Uterus (tissue), 4 donors: ENCODE measurements at places on chromosomes 3 and 15. TPM values are rescaled to one million over a fixed set of nuclear protein-coding genes. Genes with fewer than 3 reads are reported as not detected.

DNA sequence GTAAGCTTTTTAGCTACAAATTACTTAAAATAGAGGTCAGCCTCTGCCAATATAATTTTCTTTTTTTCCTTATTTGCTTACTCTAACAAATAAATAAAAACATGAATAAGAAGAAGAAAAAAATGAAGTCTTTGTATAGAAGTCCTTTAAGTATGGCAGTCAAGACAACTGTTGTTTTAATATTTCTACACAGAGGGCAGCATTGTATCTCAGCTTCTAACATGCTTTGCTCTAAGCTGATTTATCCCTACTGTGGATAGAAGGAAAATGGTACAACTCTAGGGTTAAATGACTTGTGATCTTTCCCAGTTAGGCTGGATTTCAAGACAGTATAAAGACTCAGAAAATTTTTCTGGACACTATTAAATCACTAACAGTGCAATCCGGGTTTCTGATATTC is 104.3 kb upstream of the MEIS2 start:
- DNase-seq, result no peak

DNA sequence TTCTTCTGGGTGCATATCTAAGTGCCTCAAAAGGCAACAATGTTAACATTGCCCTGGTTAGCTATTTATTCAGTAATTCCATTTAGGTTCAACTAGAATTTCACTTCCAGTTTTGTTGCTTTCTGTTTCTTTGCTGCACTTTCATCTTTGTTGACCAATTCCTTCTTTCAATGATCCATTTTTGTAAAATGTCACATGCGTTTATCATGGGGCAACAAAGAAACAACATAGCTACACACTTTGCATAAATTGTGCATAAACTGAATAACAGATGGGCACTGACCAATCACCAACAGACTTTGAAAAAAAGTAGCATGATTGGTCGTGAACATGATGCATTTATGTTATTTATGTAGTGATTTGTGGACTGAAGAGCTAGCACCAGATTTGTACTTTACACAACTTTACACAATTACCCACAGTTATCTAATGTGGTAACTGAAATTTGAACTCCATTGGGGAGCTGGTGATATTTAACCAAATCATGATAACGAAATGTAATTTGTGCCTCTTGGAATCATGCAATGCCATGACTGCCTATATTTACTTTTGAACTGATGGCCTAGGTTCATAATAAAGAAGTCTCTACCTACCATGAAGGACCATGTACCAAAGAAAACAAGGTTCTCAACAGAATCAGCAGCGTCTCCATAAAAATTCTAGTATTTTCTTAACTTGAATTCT is 7.1 kb upstream of the CPOX start:
- no peak for DNase-seq

Gene CPLX3
- not detected for total RNA-seq

- DNase-seq, result no peak
Measured at GRCh38 chr15:82196353-82196752, 66.2 kb downstream of the EFL1 start.

Gene CNTN3
- total RNA-seq, result 19.7 TPM

Gene SLC24A5
- total RNA-seq, result not detected

DNA sequence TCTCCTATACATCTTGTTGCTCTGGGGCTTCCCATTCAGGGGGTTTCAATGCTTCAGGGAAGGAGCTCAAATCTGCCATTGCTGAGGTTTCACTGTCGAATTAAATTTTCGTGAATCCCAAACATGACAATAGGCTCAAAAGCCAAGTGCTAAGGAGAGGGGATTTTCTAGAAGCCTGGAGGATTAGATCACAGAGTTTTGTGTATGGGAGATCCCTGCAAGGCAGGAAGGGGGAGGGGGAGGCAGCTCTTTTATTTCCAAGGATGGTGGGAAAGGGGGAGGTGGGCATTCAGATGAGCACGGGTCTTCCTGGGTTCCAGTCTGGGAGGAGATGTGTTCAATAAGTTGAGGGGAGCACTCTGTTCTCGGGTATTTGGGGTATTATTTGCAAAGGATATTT is 69.9 kb upstream of the DLG1 start:
- no peak for DNase-seq

DNA sequence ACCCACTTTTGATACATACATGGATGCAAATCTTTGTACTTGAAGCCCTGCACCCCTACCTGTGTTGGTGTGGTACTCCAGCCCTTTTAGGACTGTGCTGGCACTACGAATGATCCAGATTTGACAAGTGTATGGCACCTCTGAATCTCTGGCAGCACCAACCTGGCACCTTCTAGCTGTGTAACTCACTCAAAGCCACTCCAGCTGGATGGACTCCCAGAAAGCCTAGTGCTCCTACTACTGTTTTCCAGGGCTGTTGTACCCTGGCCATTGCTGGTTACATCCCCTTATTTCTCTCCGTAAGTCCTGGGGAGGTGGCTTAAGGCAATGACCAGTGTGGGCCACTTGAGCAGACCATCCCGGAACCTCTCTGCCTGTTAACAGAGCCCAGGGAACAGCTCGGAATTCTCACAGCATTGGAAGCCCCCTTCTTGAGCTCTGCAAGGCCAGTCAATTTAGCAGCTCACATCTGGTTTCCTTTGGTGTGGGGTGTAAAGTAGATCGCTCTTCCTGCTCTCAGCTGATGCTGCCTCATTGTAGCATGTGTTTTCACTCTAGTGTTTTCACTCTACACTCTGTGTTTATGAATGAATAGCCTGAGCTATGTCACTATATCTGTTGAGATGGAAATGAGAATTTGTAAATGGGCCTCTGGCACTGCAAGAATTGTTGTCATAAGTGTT is 12.2 kb downstream of the CALML4 start:
- no peak for DNase-seq

DNA sequence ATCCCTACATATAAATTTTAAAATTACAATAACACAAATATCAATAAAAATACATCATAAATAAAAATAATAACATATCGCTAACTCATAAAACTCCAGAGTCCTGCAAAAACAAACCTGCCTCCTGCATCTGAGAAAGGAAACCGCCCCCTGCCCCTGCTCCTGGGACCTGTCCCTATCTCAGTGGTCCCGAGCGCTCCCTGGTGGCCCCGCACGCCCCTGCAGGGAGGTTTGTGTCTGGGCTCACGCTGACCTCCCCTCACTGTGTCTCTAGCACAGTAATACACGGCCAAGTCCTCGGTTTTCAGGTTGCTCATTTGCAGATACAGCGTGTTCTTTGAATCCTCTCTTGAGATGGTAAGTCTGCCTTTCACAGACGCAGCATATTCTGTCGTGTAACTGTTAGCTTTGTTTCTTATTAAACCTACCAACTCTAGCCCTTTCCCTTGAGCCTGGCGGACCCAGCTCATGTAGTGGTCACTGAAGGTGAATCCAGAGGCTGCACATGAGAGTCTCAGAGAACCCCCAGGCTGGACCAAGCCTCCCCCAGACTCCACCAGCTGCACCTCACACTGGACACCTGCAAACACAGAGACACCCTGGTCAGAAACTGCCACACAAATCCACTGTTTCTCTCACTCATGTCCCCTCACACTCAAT is 554.1 kb downstream of the GOLGA6L6 start:
- no peak for DNase-seq

DNA sequence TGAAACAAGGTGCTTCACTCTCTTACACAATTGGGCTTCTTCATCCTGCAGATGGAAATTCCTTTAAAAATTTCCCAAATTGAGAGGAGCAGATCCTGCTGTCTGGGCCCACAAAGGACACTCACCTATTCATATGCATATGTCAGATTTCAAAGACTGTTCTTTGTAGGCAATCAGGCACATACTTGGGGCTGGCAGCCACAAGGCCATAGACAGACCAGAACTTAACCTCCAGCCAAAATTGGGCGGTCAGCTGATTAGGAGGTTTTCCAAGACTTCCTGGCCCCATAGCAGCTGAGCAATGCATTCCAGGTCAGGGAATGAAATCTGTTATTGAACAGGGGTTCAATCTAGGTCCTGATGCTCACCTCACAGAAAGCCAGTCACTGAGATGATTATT is 15.0 kb upstream of the HPS3 start:
- no peak for DNase-seq

DNA sequence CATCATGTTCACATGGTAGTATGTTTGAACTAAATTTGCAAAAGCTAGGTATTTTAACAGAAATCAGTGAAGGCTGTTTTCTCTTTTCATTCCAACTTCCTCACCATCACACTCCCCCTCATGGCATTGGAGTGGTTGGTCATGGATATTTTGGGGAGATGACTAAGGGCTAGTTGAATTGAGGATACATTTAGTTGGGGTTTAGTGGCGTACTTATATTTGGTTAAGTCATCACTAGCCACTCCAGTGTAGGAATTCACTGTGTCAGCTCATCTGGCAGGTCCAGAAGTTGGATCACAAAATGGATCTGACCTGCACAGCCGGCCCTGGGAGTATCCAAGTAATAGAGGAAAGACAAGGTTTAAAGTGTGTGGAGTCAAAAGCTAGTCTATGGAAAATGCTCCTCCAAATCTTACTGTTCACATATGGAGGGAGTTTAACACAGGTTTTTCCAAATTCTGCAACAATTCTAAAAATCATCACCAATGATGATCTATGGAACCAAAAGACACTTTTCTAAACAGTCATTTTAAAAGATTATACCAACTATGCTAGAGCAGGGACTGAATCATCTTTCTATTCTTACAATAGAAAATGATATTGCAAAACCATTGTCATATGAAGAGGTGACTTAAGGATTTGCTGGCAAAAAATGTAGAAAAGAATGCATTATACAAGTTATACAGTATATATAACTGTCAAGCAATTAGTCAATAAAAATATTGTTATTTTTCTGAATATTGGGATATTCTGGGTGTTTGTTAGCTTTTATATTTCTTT is 247.8 kb upstream of the PEX5L start:
- no peak for DNase-seq

DNA sequence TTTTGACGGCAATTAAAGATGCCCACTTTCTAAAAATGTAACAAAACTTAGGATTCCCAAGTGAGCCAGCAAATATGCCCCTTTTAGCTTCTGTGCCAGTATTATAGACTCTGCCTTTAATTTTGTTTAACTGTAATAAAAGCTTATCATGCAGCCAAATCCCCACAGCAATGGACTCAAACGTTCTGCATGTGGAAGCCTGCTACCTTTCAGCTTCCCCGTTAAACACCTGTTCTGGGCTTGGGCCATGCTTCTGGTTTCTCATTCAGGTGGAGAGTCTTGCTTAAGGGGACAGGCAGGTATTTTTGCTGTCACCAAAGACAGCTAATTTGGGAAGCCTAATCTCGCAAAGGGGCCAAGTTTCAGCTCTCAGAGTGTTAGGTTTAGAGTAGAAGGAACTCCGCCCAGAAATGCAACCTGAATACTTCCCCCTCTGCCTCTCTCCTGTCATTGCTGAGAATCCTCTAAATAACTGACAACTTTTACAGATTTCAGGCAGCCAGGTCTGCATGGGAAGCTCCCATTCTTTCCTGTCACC is 399.4 kb upstream of the ATP11B start:
- no peak for DNase-seq

Gene B3GALNT1
- total RNA-seq, result 0.77 TPM

DNA sequence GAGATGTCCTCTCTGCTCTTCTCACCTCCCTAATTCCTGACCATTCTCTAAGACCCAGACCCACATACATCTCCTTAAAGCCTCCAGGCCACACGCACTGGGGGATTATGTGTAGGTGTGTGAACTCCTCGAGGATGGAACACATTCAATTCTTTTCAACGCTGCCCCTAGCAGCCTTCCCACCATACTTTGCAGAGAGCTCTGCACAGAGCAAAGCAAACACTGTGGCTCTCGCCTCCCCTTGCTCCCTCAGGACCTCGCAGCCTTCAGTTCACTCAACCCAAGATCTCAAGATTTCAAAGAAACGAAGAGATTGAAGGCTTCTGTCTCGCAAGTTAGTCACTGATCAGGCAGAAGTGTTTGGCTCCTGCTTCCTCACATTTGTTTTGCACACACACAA is 6.0 kb downstream of the ACTC1 start:
- no peak for DNase-seq

- no peak for DNase-seq
Measured at GRCh38 chr15:44435893-44436667, 8.7 kb downstream of the CTDSPL2 start.

GRCh38 chr3:73710340-73710739 is 85.6 kb upstream of the PDZRN3 start:
- DNase-seq, result no peak

Gene TMC3
- not detected for total RNA-seq

GRCh38 chr3:140143367-140144069 is 208.5 kb downstream of the CLSTN2 start:
- DNase-seq, result no peak
